ENCODE measurements at places on chromosomes 2 and 18.

DNA sequence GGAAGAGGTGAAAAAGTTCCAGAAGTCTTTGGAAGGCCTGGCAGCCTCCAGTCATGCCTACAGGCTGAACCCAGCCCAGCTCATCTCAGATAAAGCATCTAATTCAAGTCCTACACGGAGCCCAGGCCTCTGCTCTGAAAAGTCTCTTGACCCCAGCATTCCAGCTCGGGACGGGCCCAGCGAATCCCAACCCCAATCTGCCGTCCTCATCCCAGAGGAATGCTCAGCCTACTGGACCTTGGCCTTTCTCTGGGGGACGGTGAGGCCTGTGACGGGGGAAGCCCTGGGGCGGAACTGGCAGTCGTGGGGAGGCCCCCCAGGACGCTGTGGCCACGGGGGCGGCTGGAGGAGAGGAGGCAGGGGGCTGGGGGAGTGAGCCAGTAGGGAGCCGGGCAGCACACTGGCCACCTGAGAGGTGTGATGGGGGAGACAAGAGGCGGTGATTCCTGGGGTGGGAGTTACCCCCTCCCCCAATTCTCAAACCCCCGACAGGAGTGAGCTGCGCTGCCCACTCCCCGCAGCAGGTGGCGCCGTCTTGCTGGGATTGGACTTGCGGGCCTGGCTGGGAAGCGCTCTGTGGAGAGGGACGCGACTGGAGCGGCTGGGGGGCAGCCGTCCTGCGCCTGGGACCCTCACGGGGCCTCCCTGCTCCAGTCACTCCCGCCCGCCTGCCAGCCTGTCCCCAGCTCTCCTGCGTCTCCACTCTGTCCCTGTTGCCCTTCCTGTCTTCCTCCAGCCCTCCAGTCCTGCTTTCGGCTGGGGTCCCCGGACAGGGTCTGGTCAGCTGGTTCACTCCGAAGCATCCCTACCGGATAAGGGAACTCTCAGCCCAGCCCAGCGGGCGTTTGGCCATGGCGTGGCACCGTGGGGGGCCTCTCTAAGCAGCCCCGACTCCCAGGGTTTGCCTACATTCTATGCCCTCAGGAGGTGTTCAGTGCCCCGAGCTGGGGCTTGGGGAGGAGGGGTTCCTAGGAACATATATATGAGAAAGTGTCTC, 182.6 kb upstream of the HAAO start:
- DNase-seq = no peak

DNA sequence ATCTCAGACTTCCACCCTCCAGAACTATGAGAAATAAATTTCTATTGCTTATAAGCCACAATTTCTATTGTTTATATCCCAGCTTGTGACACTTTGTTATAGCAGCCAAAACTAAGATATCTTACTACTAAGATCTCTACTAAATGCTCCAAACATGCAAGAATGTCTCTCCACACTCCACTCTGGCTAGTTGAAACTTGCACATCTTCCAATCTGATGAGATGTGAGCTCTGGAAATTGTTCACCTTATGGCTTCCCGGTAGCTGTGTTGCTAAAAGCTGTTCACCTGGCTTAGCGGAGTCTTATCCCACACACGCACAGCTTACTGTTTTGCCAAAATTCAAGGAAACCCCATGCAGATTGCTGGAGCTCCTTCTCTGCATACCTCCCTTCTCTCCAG, 43.9 kb downstream of the PKDCC start:
- DNase-seq = no peak

DNA sequence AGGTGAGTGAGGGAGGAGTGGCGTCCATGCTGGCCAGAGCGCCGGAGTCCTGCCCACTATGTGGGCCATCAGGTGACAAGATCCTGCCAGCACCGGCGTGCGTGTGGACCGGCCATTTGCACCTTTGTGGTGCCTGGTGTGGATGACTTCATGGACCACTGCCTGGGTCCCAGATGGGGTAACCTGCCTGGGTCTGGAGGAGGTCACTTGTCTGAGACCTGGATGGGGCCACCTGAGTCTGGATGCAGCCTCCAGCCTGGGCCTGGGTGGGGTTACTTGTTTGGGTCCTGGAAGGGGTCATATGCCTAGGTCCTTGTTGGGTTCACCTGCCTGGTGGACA, 299.6 kb downstream of the NDUFA10 start:
- DNase-seq = no peak

GRCh38 chr2:55093381-55093780, 43.1 kb upstream of the RTN4 start:
- no peak for DNase-seq

- DNase-seq = no peak
Observed at GRCh38 chr2:190517468-190517867, 17.1 kb downstream of the NEMP2 start.

DNA sequence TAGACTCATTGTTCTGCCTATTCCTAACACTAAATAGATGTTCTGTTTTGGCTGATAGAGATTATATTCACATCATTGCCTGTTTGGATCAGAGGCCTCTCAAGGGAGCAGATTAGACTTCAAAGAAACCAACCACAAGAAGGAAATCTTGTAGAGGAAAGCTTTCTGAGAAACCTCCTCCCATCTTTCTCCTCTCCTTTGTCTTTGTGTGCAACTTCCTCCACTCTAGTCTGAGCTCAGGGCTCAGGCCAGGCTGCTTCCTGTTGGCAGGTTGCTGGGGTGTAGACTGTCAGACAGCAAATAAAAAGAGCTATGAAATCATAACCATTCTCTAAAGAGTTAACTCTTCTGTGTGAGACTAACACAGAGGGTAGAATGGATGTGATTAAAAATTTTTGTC, 113.0 kb downstream of the TGFA start:
- DNase-seq = no peak

DNA sequence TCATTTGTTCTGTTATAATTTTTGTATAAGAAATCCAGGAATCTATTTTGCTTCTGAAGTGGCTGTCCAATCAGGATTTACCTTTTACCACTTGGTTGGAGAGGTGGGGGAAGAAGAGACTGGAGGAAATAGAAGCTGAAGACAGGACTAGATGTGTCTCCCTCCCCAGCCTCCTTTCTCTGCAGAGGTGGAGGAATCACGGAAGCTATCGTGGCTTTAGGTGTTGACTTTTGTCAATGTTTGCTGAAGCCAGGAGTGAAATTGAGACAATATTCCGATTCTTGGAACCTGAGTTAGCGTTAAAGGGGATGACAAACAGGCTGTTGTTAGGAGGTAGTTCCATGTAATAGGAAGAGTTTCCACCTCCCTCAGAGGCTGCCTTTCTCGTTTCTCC, 43.5 kb downstream of the PDCL3 start:
- no peak for DNase-seq

DNA sequence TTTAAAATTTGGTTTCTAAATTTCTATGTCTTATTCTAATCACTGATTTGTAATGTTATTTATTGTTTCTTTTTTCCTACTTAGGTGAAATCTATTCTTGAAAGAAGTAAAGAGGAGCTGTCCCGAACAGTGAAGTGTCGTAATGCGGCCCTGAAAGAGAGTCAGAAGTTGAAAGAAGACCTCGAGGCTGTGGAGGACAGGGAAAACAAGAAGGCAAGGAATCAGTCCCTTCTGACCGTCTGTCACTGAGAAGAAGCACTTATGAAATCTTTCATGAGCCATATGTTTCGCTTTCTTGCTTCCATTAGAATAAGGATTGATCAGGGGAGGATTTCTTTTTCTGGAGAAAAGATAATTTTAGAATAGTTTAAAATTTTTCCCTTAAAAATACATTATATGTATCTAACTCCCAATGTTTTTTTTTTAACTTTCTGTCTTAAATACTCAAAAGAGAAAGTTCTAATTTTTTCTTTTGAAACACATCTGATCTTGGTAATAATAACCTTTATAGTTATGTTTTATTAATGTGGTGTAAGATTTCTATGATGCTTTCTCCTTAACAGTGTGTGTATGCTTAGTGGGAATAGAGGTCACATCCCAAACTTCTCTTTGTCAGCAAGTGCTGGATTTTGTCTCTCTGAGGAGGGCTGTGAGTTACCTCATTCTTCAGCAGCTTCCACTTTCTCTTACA, 79.0 kb downstream of the CCDC150 start:
- no peak for DNase-seq

DNA sequence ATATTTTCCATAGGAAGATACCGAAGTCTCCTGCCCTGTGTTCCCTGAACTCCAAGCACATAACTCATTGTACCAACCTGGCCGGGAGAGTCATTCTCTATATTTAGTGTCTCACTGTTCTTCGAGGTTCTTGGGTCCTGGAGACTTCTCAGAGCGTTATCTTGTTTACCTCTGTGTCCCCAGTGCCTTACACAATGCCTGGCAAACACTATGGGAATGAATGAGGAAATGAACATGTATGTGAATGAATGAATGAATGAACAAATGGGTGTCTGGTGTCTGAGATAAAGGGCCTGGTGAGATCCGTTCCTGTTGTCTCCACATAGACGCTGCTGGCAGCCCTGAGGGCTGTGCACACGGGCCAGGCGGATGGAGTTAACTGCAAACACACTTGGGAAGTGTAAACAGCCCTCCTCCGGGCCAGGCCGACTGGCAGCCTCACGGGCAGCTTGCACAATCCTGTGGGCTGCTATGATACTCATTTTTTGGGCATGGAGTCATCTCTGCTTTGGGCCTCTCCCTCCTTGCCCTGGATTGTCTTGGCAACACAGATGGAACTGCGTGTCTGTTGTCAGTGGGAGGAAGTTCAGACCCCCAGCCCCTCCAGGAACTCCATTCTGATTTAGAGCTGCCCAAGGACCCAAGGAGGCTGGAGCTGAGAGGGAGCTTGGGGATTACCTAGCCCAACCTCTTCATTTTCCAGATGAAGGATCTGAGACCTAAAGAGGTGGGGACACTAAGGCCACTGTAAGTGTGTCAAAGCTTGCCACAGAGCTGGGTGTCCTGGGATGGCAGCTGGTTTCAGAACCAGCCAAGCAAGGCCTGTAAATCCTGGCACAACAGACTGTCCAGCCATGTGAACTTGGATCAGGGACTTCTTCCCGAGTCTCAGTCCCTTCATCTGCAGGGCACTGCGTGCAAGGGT, 124.4 kb downstream of the INHBB start:
- peak; percentile 55 for DNase-seq

DNA sequence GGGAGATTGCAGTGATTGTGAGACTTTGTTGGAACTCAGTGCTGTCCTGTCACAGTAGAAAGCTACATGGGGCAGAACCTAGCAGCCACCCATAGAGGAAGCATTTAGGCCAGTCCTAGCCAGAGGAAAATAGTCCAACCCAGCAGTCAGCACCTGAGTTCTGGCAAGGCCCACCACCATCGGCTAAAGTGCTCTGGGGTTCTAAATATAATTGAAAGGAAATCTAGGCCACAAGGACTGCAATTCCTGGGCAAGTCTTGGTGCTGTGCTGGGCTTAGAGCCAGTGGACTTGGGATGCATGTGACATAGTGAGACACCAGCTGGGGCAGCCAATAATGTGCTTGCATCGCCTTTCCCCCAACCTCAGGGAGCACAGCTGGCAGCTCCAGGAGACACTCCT, 28.9 kb upstream of the ACTR2 start:
- DNase-seq = no peak

DNA sequence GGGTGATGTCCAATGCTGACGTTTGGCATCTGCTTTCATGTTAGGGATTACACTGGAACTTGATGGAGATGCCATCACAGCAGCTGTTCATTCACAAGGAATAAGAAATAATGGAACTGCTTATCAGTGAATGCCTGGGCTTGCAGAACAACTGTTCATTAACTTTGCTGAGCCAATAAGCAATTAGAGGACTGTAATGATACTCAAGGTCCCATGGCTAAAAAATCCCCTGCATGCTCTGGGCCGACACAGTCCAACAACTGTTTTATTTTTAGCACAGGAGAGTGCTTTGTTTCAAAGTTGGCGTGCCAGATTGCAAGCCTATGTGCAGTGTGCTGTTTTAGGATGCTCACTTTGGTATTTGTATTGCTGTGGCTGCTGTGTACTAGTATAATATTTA, 408.0 kb upstream of the RGPD4 start:
- DNase-seq = no peak

- DNase-seq = no peak
Observed at GRCh38 chr2:6993936-6994335, 76.7 kb downstream of the RNF144A start.

- no peak for DNase-seq
Observed at GRCh38 chr18:79829136-79829854, 31.6 kb downstream of the KCNG2 start.

DNA sequence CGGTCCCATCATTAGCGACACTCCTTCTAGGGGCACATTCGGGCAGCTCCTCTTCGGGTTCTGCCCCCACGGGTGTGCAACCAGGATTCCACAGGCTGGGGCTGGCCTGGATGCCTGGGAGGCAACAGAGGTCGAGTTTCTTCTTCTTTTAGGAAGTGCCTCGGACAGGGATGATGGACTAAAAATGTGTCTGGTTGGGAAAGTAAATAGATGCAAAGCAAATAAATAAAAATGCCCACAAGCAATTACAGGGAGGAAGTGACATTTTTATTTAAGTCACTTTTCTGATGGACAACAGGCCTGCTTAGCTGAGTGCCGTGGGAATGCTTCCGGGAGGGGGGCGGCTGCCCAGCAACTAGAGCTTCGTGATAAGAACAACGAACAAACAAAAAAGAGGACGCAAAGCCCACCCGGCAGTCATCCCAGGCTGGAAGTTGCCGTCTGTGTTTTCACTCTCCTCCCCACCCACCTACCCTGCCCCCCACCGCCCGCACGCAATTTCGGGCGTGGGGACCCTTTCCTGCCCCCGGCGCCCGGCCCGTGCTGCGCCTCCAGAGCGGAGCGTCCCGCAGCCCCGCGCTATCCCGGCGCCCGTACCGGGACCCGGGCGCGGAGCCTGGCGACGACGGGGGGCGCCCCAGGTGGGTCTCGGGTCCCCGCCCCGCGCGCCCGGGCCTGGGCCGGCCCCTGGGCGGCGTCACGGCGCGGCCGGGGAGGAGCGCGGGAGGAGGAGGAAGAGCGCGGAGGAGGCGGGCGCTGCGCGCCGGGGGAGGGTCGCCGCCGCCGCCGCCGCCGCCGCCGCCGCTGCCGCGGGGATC, 412 bp upstream of the NCK2 start:
- DNase-seq = no peak

- no peak for DNase-seq
Observed at GRCh38 chr2:70716131-70716743, 51.8 kb downstream of the ADD2 start.

DNA sequence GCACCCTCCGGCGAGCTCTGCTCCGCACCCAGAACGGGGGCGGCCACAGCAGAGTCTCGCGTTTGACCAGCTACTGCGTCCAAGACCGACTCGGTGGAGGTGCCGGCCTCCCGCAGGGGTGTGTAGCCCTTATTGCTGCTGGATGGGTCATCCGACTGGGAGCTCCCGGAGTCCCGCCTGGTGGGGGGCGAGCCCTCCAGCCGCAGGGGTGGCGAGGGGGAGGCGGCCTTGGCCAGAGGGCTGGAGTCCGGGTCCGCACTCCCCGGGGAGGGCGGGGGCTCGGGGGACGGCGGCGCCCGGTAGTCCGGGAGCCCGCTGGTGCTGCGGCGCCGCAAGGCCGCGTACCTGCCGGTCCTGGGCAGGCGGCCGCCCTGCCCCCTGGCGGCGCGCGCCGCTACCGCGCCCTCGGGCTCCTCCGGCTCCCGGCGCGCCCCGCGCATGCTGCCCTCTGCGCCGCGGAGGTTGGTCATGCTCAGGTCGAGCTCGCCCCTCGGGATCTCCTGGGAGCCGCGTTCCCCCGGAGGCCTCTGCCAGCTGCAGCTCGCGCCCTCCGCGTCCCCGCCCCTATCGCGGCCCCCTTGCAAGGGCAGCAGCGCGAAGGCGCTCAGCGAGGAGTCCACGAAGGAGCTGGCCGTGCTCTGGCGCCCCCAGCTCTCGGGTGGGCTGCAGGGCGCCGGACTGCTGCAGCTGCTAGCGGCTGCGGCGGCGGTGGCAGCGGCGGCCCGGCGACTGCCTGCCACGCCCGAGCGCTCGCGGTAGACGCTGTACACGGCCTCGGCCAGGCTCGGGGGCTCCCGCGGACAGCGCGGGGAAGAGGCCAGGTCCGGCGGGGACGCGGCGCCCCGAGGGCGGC, 4.8 kb downstream of the TMEM200C start:
- DNase-seq = no peak

Measured in non-pigmented ciliary epithelial cell (primary cell).